ENCODE measurements at places on chromosomes 11 and 22.
A peak's percentile ranks its signal among the peaks of the same experiment; 100 is the strongest.

GRCh38 chr11:15171956-15172355 is 57.2 kb downstream of the INSC start:
- no peak for DNase-seq

DNA sequence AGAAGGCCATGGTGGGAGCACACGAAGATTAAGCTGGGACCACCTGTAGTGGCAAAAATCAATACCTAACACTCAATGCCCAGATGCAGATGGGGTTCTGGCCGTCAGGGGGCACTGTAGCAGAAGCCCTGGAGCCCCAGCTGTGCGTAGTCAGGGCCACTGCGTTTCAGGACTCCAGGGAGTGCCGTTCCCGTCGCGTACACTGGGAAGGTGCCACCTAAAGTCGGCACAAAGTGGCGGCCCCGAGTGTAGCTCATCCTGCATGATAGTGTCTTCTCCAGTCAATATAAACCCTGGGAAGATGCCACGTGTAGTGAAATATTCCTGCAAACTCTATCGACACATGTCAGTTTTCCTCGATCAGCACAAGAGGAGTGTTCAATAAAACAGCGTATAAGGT is 123.8 kb upstream of the NTM start:
- DNase-seq = no peak

DNA sequence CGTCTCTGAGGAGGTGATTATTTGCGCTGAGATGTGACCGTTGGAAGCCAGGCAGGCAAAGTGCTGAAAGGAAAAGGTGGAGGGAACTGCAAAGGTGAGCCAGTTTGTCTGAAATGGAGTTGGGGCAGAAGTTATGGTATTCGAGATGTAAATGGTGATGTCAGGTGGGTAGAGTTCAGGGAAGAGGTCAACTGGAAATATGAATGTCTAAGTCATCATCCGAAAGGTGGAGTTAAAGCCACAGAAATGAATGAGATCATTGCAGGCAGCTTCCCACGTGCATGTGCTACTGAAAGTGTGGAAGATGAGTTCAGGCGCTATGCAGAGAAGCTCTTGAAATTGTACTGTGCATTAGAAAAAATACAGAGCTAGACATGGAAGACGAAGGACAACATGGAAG is 2.2 kb upstream of the BPIFC start:
- no peak for DNase-seq

GRCh38 chr11:27443746-27444507 is 28.7 kb downstream of the LGR4 start:
- peak; percentile 69 for DNase-seq

GRCh38 chr11:72470386-72470785 is 36.1 kb upstream of the CLPB start:
- DNase-seq = no peak

- no peak for DNase-seq
Measured at GRCh38 chr22:20099099-20099711, 16.7 kb upstream of the RANBP1 start.

DNA sequence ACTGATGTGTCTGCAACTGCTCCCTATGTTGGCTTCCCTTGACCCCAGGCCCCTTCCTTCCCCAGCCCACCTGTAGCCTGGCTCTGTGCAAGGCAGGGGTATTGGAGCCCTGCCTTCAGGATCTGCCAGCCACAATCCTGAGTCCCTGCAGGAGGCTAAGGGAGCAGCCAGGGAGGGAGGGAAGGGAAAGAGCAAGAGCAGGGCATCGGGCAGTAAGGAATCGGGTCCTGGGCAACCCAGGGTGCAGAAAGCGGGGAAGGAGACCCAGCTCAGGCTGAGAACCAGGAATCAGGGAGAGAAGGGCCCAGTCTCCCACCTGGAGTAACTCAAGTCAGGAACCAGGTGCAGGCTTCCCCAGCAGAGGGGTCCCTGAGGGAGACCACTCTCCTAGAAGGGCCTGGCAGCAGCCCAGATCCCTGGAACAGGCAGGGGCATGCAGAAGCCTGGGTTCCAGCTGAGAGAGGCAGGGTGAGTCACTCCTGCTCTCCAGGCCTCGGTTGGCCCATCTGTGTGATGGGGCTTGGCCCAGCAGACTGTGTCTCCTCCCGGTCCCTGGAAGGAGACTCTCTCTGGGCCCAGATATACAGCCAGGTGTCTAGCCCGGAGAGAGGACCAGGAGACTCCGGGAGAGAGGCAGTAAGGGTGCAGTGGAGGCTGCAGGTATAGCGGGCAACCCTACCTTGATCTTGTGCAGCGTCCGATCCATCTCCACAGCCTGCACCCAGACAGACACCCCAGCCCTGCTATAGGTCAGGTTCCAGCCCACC is 13.4 kb downstream of the STARD10 start:
- no peak for DNase-seq

DNA sequence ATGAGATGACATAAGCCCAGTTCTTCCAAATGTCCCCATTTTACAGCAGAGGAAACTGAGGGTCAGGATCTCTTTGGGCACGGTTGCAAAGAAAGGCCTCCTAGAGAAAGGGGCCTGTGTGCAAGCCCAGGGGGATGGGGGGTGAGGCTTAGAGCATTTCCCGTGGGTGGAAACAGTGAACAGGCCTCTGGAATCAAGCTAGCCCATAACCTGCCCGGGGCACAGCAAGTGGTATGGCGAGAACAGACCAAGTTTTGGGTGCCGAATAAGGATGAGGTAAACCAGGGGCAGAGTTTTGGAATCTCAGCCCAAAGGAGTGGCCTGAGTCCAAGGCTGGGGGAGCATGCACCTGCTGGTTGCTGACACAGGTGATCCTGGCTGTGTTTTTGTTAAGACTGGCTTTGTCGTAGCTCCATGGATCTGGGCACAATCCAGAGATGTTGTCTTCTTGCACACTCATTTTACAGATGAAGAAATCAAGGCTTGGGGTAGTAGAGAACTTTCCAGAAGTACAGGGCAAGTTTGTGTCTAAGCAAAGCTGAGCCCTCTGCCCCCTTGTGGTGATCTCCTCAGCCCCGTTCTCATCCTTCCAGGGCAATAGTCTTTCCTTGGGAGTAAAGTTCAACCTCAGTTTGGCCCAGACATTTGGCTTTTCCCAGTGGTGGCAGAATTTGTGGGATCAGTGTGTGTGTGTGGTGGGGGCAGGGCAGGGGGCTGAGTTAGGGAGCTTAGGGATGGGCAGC is 53.5 kb upstream of the MYEOV start:
- DNase-seq = no peak

GRCh38 chr11:90809581-90809980 is 586.7 kb upstream of the CHORDC1 start:
- no peak for DNase-seq

GRCh38 chr11:20022363-20023081 is 137.8 kb downstream of the DBX1 start:
- no peak for DNase-seq

DNA sequence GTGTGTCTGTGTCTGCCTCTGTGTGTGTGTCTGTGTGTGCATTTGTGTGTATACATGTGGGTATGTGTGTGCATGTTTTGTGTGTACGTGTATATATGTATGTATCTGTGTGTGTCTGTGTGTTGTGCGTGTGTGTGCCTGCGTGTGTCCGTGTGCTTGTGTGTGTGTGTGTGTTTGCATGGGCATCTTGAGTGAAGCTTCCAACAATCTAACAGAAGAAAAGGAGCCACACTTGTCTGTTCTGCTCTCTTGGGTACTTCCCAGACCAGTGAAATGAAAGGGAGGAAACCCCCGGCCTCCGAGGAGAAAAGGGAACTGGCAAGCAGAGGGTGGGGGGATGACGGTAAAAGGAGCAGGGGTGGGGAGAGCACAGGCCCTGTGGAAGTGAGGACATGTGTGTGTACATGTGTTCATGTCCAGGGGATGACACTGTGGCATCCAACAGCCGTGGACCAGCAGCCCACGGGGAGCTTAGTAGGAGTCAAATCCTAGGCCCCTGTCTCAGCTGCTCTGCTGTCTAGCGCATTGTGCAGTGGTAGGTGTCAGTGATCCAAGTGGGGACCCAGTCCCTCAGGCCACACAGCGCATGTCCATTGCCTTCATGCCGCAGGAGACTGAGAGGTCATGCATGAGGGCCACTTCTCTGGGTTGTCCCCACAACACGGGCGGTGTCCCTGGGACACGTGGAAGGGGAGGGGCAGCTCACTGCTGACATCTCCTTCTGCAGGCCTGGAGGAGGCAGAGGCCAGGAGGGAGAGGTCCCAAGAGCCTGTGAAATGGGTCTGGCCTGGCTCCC is 8.1 kb downstream of the CSF2RB start:
- no peak for DNase-seq

GRCh38 chr11:68936358-68936636 is 32.6 kb downstream of the IGHMBP2 start:
- DNase-seq = no peak

DNA sequence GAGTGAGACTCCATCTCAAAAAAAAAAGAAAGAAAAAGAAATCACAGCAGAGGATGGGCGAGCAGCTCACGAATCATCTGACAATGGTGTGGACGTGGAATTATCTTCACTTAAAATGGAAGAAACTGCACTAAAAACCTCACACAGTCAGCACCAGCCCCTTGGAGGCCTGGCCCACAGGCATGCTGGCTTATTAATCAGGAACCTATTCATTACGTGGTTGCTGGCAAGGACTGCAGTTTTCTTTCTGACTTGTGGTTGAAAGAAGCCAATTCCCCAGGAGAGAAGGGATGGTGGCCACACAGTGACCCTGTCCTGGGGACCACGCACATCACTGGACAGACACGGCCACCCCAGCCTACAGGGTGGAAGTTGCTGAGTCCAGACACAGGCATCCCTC is 401.1 kb downstream of the CTTN start:
- DNase-seq = no peak

DNA sequence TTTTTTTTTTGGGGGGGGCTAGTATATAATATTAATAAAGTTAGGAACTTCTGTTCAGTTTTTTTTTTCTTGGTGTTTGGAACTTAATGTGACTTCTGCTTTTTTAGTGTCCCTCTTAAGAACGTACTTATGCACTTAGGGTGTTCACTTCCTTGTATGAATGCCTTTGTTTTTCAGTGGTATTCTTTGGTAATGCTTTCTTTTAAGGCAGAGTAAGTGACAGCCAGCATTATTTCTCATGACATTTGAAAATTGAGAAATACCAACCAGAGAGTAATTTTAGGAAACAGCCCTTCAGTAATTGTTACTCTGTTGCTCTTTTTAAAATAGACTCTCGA is 2.4 kb downstream of the GRK3 start:
- DNase-seq = no peak

- no peak for DNase-seq
Measured at GRCh38 chr11:134560566-134561330, 148.7 kb upstream of the B3GAT1 start.

GRCh38 chr11:44308256-44308922 is 1.6 kb downstream of the ALX4 start:
- no peak for DNase-seq

DNA sequence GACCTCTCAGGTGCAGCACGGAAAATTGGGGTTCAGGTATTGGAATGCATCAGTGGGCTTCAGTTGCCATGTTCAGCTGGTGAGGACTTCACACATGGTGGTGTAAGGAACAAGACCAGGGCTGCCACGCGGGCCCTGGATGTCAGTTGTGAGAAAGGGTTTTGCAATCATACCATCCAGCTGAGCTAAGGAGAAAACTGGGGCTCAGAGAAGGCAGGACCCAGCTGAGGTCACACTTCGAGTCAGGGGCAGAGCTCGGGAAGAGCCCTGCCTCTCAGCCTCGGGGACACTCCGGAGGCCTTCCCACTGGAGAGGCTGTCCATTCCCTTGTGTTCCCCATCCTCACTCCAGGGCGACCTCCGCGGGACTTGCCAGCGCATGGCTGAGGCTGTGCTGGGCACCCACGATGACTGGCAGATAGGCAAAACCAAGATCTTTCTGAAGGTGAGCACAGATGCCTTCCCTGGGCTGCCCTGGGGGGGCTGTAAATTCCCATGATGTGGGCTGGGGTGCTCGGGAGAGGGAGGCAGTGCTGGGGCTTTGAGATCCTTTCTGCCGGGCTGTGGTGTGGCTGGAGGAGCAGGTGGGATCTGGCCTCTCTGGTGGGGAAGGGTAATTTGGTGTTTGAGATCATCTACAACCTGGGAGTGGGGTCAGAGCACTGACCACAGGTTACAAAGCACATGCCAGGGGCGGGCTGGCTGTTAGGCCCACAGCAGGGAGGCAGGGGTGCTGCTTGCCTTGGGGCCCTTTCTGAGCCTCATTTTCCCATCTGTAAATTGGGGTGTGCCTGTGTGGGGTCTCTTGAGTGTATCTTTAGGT is 47.2 kb downstream of the MYO7A start:
- DNase-seq = no peak

GRCh38 chr11:96227244-96227643 is 115.8 kb downstream of the MAML2 start:
- no peak for DNase-seq

GRCh38 chr11:14698771-14699170 is 55.2 kb downstream of the PDE3B start:
- no peak for DNase-seq

- no peak for DNase-seq
Measured at GRCh38 chr11:63635762-63636465, 21.7 kb upstream of the PLAAT3 start.

All from NCI-H2107 (cell line).